Sigmoid colon (tissue), 7 donors: ENCODE measurements at places on chromosomes 1 and 21. TPM values are rescaled to one million over a fixed set of nuclear protein-coding genes. Genes with fewer than 3 reads are reported as not detected.

DNA sequence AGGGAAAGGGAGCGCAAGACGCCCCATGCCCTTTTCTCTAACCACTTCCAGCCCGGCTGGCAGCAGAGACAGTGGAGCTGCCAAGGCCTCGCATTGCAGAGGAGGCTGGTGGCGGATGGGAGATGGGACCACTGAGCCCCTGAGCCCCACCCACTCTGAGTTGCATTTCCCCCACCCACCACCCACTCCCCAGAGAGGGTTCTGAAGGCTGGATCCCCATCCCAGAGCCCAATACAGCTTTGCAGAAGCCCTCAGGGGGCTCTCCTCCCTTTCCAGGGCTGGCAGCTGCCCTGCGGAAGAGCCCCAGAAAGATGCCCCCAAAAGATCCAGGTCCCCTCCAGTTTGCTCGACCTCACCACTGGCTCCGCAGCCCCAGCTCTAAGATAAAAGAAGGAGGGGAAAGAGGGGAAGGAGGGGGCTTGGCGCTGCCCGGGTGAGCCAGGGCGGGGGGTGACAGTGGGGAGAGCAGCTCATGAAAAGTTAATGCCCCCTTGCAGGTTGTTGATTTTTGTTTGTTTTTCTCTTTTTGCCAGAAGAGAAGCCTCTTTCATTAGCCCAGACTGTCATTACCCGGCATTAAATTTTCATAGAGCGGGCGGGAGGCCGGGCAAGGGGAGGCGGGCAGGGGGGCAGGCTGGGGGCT, 38.4 kb upstream of the CASZ1 start:
- DNase-seq = no peak

GRCh38 chr21:26833011-26833410, 12.2 kb downstream of the ADAMTS1 start:
- DNase-seq = no peak

- no peak for DNase-seq
Measured at GRCh38 chr1:210709701-210710100, 381.0 kb downstream of the HHAT start.

DNA sequence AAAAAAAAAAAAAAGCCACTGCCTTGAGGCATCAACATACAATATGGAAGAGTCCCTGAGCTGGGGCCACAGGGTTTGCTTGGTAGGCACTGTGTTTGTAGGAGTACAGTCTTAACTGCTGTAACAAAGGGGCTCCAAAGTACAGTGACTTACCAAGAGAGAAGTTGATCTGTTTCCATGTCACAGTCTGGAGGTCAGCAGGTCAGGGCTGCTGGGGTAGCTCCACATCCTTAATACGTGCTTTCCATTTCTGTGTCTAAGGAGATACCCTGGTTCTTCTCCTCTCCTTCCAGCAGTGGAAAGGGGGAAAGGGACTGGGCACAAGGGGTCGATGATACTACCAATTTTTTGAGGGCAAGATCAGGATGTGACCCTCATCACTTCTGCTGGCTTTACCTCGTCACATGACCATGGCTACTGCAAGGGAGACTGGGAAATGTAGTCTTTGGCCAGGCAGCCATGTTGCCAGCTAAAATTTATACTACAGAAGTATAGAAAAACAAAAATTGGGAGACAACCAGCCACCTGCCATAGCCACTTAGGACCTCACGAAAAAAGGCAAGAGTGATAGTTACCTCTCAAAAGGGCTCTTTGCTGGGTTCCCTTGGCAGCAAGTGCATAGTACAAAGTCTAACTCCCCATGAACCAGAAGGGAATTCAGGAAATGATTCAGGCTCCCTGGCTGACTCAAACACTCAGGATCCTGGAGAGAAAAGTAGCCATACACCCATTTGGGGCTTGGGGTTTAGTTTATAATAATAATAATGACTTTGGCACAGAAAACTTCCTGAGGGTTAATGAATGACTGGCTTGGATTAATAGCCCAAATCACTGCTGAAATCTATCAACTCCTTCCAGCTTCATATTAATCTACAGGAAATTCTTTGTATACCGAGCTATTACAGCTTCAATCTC, 52.7 kb upstream of the ATP5PO start:
- DNase-seq = no peak

- no peak for DNase-seq
Measured at GRCh38 chr1:97805093-97805492, 115.7 kb downstream of the DPYD start.

DNA sequence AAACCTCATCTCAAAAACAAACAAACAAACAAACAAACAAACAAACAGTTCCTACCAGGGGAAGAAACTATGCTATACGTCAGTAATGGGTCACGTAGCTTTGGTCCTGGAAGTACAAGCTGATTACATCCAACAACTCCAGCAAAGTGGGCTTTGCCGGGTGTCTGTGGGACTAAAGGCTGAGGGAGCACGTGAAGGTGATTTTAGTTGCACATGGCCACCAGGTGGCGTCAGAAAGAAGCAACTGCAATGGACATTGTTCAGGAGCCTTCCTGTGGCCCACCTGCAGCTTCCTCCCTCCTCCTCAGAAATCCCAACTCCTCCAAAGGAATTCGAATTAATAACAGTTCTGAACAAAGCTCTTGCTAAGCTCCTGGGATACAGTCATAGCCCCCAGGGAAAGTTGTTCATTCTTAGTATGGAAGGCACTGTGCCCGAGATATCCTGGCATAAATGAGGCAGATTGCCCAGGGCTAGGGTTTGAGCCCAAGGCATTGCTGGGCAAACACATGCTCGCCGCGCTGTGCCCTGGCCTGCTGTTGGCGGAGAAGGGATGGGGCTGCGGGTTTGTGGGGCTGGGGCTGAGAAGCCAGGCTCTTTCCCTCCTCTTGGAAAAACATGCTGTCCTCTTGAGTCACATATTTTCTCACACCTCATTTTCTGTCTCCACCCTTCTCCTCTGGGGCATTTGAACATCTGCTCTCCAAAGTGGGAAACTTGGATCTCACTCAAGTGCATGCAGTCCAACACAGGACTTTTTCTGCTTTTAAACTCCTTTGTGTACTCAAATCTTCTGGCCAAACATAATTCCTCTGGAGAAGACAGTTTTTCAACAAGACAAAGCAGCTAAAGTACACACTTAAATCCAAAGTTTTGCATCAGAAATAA, 28.6 kb downstream of the AKNAD1 start:
- DNase-seq = peak; percentile 93

DEPDC1 gene
- 0.28 TPM for total RNA-seq

FMO1 gene
- total RNA-seq = 0.36 TPM

TMEM125 gene
- not detected for total RNA-seq

ADORA3 gene
- total RNA-seq = 3.0 TPM

MANEAL gene
- 1.4 TPM for total RNA-seq

GPN2 gene
- total RNA-seq = 7.4 TPM

ZNF648 gene
- not detected for total RNA-seq

NBPF20 gene
- 0.99 TPM for total RNA-seq
